ENCODE measurements at places on chromosomes 1 and 21.

GRCh38 chr1:206456577-206457370 lies 13.5 kb upstream of the IKBKE start:
- DNase-seq: no peak

DNA sequence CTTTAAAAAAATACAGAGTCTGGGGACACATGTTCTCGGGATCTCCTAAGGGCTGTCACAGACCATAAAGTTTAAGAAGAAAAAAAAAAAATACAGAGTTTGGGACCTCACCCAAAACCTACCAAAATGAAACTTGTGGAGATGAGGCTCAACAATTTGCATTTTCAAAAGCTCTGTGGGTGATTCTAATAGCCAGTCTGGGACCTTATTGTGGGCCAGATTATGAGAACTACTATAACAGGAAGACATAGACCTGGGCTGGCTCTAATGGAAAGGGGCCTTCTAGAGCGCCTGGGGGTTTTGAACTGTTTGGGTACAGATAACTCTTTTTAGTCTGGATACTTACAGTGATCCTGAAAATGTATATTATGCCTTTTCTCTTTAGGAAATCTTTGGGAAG lies 69.1 kb downstream of the LAMC1 start:
- no peak for DNase-seq

DNA sequence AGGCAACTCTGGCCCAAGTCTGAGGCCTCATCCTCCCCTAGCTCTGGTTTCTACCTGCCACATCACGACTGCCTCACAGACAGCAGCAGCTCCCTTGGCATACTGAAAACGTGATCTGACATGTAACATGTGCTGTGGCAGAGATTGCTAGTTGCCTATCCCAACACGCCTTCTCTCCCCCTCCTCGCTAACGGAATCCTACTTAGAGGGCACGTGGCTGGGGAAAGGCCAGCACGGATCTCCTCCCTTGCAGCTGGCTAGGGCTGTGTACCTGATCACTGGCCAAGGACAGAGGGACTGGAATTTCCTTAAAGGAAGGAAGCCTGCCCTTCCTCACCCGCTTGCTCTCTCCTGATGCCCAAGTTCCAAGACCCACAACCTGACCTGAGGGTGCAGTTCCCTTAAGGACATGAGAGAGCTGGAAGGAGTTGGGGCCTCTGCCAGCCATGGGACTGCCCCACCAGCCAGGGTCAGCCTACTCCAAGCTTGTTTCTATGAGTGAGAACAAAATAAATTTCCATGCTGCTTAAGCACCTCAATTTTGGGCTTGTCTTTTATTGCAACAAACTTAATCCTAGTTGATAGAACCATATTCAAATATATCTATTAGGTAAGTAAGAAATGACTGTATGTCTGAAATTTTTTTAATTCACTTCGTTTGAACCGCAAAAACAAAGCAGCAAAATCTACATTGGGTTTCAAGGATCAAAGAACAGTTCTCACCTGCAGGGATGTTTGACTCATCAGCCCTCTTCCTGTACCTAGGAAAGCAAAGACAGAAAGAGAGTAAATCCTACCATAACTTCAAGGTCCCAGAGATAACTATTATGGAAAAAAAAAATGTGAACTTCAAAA lies 7.2 kb downstream of the SETD4 start:
- DNase-seq: no peak

DNA sequence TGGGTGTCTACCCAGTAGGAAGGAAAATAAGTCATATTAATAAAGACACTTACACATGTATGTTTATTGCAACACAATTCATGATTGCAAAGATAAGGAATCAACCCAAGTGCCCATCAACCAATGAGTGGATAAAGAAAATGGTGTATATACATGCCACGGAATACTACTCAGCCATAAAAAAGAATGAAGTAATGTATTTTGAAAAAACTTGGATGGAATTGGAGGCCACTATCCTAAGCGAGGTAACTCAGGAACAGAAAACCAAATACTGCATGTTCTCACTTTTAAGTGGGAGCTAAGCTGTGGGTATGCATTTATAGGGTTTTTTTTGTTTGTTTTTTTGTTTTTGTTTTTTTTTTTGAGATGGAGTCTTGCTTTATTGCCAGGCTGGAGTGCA lies 49.1 kb downstream of the VANGL2 start:
- no peak for DNase-seq

DNA sequence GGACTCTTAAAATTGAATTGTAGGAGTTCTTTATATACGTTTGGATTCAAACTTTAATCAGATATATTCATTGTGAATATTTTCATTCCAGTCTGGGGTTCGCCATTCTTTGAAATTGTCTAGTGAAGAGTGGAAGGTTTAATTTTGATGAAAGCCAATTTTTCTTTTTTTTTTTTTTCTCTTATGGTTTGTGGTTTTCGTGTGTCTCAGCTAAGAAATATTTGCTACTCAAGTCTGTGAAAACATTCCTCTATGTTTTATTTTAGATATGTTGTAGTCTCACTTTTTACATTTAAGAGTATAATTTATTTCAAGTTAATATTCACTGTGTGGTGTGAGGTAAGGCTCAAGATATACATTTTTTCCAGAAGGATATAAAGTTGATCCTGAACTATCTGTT lies 220.5 kb downstream of the KCNT2 start:
- DNase-seq: no peak

- no peak for DNase-seq
Observed at GRCh38 chr1:174534789-174535188, 87.0 kb downstream of the GPR52 start.
